Fibroblast of skin of right biceps (primary cell): ENCODE measurements at places on chromosomes 5 and 9.
A peak's percentile ranks its signal among the peaks of the same experiment; 100 is the strongest.

DNA sequence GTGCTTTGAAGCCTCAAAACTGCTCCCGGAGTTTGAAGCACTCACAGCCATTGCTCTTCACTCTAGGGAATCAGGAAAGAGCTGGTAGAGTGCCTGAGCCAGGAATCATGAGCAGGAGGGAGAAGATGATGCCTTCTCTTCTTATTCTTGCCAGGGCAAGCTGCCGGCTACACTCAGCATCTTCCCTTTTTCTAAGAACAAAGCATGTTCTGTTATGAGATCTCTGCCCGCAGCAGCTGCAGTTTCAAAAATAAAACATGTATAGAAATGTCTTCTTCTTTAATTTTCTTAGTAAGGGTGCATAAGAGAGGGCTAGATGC is 57.9 kb upstream of the RICTOR start:
- no peak for DNase-seq

GRCh38 chr9:85676790-85677189 is 65.0 kb downstream of the AGTPBP1 start:
- no peak for DNase-seq

GRCh38 chr9:114735704-114736103 is 53.7 kb upstream of the TEX48 start:
- DNase-seq = peak; percentile 65

- no peak for DNase-seq
Observed at GRCh38 chr5:115561176-115561575, 16.6 kb upstream of the FEM1C start.

DNA sequence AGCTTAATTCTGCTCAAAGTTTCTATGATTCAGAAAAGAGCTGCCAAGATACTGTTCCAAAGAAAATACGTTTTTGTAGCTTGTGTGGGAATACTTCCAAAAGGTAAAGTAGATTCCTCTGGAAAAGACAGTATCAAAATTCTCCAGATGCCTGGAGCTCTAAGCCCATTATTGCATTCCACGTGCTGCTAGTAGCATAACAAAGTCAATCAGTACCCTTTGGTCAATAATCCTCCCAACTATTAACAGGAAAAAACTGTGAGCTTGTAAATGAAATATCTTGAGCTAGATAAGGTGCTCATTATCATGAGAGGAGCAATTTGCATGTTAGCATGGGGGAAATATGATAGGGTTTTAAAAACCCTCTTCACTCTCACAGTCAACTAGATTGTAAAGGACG is 229.5 kb upstream of the TYRP1 start:
- no peak for DNase-seq

- DNase-seq = no peak
Observed at GRCh38 chr5:151483176-151483575, 35.8 kb downstream of the SLC36A1 start.

DNA sequence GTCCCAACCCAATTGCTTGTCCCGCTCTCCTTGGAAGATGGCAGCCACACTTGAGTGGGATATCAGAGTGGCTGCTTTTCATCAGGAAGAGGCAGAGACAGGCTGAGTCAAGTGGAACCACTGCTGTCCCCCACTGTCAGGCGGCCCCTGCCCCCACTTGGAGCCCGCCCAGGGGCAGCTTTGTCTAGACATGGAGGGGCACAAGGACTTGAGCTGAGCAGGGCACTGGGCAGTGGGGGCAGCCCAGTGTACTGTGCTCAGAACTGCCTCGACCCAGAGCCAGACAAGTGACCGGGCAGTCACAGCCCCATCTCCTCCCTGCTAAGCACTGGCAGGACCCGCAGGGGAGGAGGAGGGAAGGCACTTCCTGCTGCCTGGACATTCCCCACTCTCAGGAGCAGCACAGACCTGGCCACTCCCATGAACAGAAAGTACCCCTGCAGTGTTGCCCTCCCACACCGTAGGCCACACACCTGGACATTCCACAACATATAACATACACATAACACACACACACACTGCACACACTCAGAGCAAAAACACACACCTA is 91.0 kb downstream of the MRPL36 start:
- DNase-seq = no peak

- no peak for DNase-seq
Observed at GRCh38 chr9:96436063-96436455, 13.9 kb upstream of the HABP4 start.

DNA sequence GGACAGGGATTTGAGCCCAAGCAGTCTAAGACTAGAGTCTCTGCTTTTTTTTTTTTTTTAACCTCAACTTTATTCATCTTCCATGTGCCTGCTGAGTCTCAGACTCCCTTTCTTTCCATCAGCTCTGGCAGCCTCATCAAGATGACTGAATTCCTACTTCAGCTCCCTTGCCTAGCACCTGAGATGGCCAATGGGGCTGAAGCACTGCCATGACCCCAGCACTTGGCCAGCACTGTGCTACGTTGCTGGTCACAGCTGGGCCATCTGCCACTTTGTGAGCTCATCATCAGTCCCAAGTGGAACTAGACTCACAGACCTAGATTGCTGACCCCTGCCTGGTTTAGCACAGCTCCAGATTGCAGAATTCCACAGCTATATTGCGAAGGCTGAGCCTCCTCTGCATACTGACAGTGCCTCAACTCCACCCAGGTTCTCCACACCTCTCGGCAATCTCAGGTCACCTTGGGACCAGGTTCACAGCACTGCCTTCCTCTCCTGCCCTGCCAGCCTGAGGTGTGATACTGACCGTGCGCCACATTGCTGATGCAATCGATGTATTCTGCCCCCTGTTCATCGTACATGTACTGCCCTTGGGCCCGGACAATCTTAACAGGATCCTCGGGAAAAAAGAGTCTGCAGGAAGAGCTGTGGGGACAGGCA is 1.6 kb downstream of the PHYKPL start:
- no peak for DNase-seq

DNA sequence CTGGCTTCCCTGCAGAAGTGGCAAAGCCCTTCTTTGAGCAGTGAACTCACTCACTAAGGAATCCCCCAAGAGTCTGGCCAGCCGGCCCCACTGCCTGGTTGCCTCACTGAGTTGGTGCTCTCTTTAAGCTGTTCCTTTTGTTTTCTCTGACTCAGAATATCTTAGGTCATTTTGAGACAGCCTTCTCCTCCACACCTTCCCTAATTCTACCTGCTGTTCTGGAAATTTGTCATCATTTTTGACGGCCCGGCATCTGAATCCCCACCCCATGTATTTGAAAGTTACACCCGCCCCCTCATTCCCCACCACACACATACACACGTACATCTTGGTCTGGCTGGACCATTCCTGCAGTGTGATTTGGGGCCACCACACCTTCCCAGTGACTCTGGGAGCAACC is 41.8 kb downstream of the FGF1 start:
- peak; percentile 51 for DNase-seq

DNA sequence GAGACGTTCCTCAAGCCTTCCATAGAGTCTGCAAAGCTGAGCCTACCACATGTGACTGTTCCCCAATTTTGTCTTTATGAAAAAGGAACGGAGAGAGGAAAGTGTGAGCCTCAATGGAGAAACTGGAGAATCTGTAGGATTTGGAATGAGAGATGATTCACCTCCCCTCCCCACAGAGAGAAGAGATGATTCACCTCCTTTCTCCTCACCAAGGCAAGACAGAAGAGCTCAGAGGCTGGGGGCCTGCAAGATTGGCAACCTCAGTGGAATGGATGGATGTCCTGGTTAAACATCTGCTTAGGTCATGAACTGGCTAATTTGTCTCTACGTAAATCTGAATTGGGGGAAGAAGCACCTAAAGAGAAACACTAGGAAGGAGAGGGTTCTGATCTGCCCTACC is 17.0 kb upstream of the MOCS2 start:
- DNase-seq = peak; percentile 87
